ENCODE measurements at places on chromosomes 2 and 18. TPM values are rescaled to one million over a fixed set of nuclear protein-coding genes. Genes with fewer than 3 reads are reported as not detected.

DNA sequence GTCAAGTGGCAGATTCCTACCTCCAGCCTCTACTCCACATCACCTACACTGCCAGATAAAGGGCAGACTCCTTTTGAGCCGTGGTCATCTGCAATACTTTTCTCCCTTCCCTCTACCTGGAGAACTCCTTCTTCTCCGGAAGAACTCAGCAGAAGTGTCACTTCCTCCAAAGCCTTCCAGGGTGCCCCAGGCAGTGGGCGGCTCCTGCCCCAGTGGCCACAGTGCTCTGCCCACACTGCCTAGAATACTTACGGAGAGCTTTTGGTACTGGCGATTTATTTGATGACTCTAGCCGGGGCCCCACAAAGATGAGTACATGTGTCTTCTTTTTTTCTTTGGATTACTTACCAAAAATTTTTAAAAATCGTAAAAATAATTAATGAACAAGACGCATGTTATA, 39.7 kb downstream of the FOSL2 start:
- H3K4me1 ChIP-seq: peaks cover 65% of the 10 kb centered on the region
- peak overlapping the region; percentile 63 for H3K27ac ChIP-seq
- peaks cover 12% of the 10 kb centered on the region for H3K36me3 ChIP-seq
- DNase-seq: no peak

AQP12B gene
- not detected for total RNA-seq

DNA sequence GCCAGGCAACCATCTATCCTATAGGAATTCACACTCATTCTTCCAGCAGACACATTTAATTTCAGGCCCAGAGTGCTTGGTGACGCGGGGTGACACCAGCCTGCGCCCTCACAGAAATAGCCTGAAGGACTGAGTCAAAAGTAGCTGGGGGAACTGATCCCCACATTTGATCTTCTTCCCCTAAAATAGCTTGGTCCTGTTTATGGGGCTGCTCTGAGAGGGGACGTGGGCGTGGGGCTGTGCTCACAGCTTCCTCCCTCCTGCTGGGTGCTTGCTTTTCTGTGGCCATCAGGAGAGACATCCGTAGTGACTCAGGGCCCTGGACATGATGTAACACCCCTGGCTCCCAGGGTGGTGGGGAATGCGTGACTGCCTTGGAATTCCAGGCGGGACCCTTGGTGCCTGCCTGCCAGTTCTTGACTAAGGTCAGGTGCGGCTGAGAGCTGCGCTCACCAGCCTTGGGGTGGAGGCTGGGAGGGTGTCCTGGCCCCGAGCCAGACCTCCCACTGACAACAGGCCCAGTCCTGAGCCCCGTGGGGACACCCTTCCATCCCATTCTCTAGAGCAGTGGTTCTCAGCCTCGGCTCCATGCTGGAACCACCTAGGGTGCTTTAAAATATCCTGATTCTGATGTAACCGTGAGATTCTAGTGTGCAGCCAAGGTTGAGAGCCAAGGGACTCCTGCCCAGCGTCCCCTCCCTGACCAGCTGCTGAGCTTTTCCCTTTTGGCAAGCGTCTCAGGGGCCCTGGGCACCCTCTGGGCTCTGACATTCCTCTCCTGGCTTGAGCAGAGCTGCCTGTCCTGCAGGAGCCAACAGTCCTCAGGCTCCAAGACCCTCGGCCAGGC, 47.4 kb upstream of the SMAD7 start:
- no peaks in the 10 kb centered on the region for H3K36me3 ChIP-seq
- no peak for DNase-seq
- H3K27ac ChIP-seq: no peak overlapping the region

DNA sequence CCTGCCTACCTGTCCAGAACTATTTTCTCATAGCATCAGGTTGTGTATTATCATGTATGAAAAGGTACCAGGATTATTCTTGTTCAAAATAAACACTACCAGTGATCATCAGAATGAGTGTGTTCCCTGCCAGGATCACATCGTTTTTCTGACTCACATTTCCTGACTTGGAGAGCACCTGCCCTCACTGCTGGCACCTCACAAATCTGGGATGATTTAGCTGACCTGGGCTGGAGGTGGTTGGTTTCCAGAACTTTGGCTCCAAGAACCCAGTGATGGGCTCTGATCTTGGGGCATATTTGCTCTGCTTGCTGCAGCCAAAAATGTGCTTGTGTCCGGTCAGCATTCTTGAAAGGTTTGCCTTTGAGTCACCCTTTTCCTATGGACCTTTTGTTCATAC, 836.3 kb upstream of the ACVR2A start:
- H3K36me3 ChIP-seq: no peaks in the 10 kb centered on the region
- no peaks in the 10 kb centered on the region for H3K27me3 ChIP-seq
- H3K4me3 ChIP-seq: no peak overlapping the region
- no peaks in the 10 kb centered on the region for H3K4me1 ChIP-seq

HPCAL1 gene
- total RNA-seq: 75.8 TPM

- H3K27me3 ChIP-seq: no peaks in the 10 kb centered on the region
- peaks cover 2% of the 10 kb centered on the region for H3K4me1 ChIP-seq
- DNase-seq: peak; percentile 17
- H3K36me3 ChIP-seq: no peaks in the 10 kb centered on the region
- H3K4me3 ChIP-seq: no peak overlapping the region
Observed at GRCh38 chr2:3641841-3642421, 16.1 kb upstream of the ALLC start.

DNA sequence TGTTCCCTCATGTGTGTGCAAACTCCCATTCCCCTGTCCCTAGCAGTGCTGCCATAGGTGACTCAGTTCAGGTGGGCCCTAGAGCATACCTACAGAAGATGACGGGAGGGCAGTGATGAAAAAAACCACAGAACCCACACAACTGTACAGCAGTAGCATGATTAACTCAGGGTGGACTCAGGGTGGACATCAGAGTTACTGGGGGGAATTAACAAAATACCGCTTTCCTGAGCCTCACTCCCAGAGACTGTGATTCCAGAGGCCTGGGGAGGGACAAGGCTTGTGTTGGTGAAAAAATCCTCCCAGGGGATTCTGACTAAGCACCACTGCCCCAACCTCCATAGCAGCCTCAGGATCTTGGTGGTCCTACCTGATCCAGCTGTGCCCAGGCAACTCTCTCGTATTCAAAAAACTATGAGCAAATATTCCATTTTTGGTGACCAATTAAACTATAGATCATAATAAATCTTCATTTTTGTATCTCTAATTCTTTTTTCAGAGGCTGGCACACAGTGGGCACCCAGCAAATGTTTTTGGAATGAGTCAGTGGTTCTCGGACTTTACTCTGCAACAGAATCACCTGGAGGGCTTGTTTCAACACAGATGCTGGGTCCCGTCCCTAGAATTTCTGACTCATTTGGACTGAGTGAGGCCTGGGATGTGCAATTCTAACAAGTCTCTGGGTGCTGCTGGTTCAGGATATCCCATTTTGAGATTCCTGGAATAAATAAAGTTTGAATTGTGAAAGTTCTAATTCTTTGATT, 84.1 kb upstream of the NABP1 start:
- DNase-seq: no peak
- no peaks in the 10 kb centered on the region for H3K36me3 ChIP-seq
- H3K27ac ChIP-seq: no peak overlapping the region
- H3K4me1 ChIP-seq: no peaks in the 10 kb centered on the region
- peaks cover 5% of the 10 kb centered on the region for H3K27me3 ChIP-seq

DNA sequence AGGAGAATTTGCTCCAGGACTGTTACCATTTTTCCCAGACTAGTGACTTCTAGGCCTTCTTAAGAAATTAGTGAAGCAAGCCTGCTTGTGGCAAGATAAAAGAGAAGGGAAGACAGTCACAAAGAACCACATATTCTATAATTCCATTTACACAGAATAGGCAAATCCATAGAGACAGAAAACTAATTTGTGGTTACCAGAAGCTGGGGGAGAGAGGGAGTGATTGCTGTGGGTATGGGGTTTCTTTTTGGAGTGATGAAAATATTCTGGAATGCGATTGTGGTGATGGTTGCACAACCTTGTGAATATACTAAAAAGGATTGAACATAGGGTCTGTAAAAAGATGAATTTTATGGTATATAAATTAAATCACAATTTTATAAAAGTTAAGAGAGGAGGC, 37.5 kb upstream of the SIX2 start:
- DNase-seq: no peak
- peaks cover 18% of the 10 kb centered on the region for H3K27me3 ChIP-seq
- H3K4me1 ChIP-seq: no peaks in the 10 kb centered on the region
- no peaks in the 10 kb centered on the region for H3K36me3 ChIP-seq
- H3K27ac ChIP-seq: no peak overlapping the region

ASXL3 gene
- not detected for total RNA-seq

ASAP2 gene
- total RNA-seq: not detected

C2orf15 gene
- 2.3 TPM for total RNA-seq

RAB27B gene
- 1.7 TPM for total RNA-seq

- DNase-seq: no peak
- H3K4me3 ChIP-seq: no peak overlapping the region
- H3K27me3 ChIP-seq: peaks cover 70% of the 10 kb centered on the region
Observed at GRCh38 chr2:5694306-5694705, 2.1 kb downstream of the SOX11 start.

GRCh38 chr2:12326449-12327190, 390.1 kb upstream of the TRIB2 start:
- DNase-seq: no peak
- peaks cover 2% of the 10 kb centered on the region for H3K4me1 ChIP-seq
- no peak overlapping the region for H3K4me3 ChIP-seq
- H3K27me3 ChIP-seq: no peaks in the 10 kb centered on the region
- no peaks in the 10 kb centered on the region for H3K36me3 ChIP-seq
- H3K27ac ChIP-seq: no peak overlapping the region
